Pons (tissue), 1 donor: ENCODE measurements at places on chromosomes 7 and 10.

GRCh38 chr10:18350340-18350739 lies 210.1 kb downstream of the CACNB2 start:
- no peak for DNase-seq

DNA sequence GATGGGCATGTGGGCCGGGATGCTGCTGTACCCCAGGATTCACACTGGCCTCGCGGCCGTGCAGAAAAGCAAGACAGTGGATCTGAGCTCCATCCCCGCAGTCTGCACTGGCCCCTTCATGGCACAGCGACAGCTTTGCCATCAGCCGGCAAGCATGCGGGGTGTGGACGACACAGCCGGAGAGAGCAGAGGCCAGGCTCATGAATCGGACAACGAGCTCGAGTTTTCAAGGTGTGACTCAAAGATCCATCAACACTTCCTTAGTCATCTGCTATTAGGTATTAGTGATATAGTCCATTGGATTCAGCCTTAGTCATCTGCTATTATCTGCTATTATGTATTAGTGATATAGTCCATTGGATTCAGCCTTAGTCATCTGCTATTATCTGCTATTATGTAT lies 254.7 kb downstream of the KLF6 start:
- no peak for DNase-seq

DNA sequence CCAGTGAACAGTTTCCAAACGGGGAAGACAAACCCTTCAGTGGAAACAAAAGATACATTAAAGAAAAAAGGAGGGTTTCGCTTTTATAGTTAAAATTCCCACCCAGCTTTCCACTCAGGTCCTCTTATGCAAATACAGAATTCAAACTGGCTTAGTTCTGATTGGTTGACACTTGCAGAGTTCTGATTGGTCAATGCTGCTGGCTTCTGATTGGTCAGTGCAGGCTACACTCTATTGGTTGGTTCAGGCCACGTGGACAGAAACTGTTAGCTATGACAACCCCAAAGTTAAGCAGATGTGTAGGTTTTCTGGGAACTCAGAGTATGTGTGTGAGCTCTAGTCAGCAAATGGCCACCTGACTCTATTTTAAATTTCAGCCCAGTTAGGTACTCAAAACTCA lies 80.0 kb downstream of the FBXL13 start:
- DNase-seq = no peak

DNA sequence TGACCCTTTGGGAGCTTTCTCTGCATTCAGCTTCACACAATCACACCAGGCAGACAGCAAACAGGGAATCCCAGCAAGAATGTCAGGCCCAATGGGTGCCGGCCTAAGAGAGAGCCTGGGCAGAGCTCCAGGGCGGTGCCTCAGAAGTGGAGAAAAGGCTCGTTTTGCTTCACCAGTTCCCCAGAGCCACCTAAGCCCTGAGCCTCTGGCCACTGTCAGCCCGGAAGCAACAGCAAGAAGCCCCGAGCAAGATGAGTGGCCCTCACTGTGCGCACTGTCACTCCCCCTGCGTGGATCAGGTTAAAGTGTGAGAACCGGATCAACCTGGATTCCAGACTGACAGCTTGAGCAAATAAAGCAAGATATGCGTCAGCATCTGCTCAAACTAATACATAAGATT lies 14.7 kb downstream of the CNPY1 start:
- no peak for DNase-seq

DNA sequence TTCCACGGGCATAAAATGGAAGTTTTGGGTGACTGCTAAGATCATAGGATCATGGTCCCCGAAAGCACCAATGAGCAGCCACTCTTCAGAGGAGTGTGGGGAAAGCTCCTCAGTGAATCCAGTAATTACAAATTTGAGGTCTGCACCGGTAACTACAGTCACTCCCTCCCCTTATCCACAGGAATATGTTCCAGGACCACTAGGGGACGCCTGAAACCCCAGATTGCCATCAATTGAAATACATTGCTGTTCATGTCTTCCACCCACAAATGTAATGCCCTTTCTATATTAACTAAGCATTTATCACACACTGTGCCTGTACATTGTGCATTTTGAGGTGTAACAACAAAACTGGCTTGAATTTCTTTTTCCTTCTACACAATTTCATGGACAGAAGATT lies 447.9 kb upstream of the PFKP start:
- DNase-seq = no peak

- DNase-seq = no peak
These were observed 93.1 kb downstream of the NRP1 start for GRCh38 chr10:33241351-33241750.

DNA sequence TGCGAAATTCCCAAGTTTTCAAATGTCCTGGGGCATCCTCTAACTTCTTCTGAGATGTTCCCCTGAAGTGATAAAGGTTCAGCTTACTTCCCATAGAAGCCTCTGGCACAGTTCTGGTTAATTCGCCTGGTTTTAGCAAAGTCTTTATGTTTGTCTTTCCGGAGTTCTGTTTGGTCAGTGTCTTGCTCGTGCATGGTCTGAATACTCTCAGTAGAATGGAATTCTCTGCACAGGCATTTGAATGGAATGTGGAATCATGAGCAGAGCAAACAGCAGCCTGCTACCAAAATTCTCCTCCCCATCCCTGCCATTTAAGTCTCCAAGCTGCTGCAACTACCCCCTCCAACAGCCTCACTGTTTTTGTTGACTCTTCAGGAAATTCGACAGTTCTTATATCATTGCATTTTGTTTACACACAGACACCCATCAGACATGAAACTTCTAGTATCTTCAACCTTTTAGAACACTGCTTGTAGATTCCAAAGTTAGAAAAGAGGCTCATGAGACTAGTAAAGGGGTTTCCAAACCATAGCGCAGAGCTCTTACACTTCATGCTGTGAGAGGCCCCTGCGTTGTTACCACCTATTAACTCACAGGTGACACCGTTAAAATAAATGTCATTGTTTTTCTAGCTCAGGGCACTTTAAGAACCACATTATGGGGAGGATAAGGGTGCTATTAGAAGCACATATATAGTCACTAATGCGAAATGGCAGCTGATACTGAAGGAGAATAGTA lies 129.7 kb downstream of the PLCE1 start:
- DNase-seq = no peak

- no peak for DNase-seq
These were observed 264.3 kb downstream of the ADK start for GRCh38 chr10:74415146-74415839.

- DNase-seq = no peak
These were observed 186.6 kb upstream of the NRP1 start for GRCh38 chr10:33521062-33521461.

DNA sequence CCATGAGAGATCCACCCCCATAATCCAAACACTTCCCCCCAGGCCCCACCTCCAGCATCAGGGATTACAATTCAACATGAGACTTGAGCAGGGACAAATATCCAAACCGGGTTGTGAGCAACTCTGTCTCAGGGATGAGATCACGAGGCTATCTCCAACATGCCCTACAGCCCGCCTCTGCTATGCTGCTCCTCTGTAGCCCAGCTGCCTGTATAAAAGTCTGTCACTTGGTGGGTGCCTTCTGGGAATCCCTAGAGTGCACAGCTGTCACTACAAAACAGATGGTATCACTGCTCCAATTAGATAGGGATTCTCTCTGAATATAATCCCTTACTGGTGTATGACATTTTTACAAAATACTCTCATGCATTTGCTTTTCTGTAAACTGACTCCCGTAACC lies 114.9 kb upstream of the NANOS1 start:
- DNase-seq = no peak

- DNase-seq = no peak
These were observed 52.2 kb upstream of the MKI67 start for GRCh38 chr10:128178302-128178958.

DNA sequence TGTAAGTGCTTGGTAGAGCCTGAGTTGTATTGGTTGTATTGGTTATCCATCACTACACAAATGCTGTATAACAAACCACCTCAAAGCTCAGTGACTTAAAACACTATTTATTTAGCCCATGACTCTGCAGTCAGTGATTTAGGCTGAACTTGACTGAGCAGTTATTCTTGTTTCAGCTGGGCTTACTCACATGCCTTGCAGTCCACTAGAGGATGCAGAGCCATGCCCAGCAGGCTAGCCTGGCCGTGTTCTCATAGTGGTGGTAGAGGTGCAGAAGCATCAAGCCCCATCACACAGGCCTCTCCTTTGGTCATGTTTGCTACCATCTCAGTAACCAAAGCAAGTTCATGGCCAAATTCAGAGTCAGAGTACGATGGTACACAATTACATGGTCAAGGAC lies 43.9 kb downstream of the LUC7L2 start:
- DNase-seq = no peak

- DNase-seq = no peak
These were observed at the start of gene JCAD for GRCh38 chr10:30059209-30060107. JCAD (minus strand) TSS chr10:30059586; CDS start chr10:30047812, 11,774 bp downstream.
